Nucleus accumbens (tissue), 56 donors: ENCODE measurements at places on chromosomes 2 and 18.

DNA sequence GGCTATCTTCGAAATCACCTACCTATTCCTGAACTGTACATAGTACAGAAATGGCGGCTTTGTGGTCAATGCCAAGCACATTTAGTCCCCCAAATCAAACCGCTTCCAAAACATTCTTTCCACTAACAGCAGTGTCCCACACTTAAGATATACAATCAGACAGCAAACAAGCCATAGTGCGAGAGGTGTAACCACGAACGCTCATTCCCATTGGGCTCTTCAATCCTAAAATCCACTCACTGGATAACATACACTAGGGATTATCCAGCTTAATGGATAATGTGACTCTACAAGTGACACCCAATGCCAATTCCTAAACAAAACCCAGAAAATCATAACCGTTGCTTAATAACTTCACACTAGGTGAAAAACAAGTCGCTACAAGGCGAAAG lies 2.0 kb downstream of the XPO1 start:
- no peak for DNase-seq

GRCh38 chr2:84816426-84817026 lies 64.4 kb downstream of the TRABD2A start:
- DNase-seq = no peak

DNA sequence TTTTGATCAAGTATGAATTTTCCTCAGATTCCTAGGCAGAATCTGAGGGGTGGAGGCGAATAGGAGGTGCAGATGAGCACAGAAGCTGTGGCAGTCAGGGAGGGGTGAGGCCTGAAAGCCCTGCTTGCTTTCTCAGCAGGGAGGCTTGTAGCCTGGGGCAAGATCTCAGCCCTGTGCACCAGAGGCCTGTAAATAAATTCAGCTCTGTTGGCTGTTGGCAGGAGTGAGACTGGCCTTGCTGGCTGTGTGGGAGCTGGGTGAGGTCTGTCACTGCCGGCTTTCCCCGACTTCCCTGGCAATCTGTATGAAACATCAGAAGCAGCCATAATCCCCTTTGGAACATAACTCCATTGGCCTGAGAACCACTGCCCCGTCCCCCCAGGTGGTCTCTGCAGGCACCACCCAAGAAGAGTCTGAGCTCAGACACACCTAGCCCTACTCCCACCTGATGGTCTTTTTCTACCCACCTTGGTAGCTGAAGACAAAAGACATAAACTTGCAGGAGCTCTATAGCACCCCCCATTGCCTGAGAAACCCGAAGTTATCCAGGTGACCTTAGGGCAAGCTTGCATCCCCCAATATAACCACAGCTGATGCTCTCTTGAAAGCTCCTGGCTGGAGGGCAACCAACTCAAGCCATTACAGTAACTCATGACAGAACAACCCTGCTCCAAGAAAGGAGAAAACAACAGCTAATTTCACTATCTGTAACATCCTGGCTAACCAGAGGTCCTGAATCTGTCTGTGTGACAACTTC lies 32.3 kb downstream of the EVA1A start:
- DNase-seq = no peak

GRCh38 chr2:143426296-143426695 lies 297.1 kb downstream of the ARHGAP15 start:
- DNase-seq = no peak

DNA sequence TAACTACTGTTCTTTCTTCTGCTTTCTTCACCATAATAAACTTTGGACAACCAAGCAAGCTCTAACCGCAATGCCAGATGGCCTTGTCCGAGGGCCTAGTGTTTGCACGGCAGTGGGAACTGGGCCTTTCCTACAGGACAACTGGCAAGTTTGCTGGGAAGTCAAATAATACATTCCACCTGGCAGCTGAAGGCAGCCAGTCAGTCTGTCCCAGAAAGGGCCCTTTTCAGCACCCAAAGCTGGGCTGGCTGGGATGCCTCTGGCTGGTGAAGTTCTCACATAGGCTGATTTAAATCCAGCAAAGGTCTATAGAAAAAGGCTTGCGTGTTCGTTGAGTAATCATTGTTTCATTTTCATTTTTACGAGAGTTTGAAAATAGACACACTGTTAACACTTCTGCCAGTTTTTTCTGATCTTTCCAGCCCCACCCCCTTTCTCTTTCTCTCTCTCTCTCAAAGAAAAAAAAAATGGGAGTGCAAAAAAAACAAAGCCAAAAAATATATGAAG lies 110.0 kb upstream of the EPAS1 start:
- DNase-seq = no peak

DNA sequence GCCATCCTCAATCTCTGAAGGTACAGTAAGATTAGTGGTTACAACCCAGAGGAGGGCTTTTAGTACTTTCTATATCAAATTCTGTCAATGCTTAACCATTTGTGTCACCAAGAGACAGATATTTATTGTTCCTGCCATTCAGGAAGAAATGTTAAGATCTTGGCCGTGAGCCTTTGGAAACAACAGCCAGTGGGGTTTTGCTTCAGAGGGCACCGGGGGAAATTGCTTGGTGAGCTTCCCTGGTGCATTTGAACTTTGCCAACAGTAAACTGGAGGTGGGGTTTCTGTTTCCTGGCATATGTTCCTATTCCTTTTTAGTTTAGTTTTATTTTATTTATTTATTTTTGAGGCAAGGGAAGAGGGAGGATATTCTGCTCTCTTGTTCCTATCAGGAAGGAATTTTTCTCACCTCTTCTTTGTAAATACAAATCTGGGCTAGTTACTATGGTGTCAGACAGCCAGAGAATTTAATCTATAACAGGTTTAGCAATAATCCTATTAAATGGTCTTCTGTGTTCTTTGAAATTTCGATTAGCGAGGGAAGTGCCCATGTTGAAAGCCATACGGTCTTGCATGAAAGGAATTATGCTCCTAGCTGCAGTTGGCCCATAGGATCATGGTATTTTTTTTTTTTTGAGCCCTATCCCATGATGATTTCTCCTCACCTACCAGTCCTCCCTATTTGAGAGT lies 95.7 kb downstream of the MAIP1 start:
- DNase-seq = no peak

DNA sequence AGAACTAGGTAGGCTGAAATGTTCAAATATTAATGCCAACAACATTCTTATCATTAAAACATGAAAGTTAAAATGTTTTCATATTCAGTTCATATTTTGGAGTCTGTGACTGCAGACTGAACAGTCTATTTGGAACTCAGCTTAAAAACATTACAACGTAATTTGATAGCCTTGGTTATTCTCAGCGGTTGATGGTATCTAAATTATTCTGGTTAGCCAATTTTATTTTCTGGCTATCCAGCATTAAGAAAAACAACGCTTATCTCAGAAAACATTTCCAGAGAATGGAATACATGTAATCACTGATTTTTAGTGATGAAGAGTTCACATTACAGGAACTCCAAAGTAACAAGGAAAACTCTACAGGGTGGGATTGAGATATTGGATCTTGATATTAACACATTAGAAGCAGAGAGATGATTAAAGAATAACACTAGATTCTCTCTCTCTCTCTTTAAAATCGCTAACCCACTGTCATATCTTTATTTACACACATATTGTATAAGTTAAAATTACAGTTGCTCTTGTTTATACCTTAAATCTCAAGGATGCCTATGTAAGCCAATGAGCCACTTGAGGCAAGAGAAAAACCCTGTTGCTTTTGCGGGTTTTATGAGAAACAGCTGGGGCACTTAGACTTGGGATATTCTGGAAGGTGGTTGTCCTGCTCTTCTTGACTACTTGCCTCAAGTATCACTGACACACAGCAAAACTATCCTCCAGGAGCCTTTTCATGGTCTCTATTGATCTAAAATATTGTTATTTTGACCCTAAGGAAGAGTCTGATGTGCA lies 84.9 kb downstream of the ICOS start:
- DNase-seq = no peak

DNA sequence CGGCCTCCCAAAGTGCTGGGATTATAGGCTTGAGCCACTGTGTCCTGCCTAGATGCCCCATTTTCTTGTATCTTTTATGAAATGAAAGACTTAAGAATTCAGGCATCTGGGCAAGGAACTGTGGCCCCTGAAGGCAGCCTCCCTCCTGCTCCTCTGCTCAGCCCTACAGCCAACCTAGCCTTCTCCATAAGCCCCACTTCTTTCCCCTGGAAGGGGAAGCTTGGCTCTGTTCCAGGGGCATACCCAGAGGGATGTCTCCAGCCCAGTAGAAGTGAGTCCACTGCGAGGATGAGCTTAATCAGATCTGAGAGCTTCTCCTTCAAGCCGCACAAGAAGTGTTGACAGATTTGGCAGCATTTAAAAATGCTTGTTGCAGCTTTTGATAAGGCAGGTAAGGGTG lies 39.7 kb downstream of the RHOB start:
- no peak for DNase-seq

GRCh38 chr2:239299218-239299939 lies 101.4 kb downstream of the HDAC4 start:
- DNase-seq = no peak

- no peak for DNase-seq
Measured at GRCh38 chr2:60745761-60746160, 10.3 kb upstream of the PAPOLG start.

DNA sequence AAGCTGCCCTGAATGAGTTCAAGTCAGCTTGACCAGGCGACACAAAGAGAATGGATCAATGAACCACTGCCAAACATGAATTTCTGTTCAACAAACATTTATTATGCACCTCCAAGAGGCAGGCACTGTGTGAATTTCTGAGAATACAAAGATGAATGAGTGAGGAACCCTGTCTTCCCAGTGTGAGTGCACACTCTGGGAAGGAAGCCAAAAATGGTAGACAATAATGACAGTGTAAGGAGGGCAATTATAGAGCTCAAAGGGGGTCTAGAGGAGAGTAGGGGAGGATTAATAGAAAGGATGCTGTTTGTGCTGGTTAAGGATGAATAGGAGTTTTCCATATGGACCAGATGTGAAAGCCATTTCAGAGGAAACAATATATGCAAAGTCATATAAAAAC lies 213.4 kb downstream of the DCC start:
- DNase-seq = no peak

DNA sequence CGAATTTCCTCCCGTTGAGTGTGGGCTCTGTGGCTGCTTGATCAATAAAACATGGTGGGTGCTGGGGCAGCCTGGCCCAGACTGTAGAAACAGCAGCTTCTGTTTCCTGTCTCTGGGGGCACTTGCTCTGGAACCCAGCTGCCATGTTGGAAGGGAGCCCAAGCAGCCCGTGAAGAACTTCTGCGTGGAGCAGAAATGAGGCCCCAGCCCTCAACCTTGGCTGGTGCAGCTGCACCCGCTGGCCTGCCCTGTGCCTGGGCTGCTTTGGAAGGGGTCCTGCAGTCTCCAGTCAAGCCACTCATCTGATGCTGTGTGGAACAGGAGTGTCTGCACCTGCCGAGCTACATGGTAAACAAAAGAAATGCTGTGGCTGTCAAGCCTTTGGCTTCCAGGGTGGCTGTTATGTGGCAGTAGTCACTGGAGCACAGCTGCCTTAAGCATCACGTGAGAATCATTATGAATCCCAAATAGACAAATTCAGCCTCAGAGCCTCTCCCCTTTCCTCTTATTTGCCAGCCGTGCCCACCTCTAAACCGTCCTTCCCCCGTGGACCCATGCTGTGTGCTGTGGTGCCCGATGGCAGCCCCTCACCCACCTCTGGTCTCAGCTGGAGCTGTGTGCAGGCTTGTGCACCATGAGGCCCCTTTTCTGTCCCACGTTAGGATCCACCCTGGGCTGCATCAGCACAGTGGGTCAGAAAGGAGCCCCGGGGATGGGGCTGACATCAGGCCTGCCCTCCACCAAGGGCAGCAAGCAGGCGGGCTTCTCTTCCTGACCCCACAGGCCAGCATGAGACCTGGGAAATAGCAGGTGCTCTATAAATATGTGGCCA lies 134.0 kb upstream of the HDAC4 start:
- DNase-seq = no peak

GRCh38 chr18:46398625-46399024 lies 258.4 kb downstream of the LOXHD1 start:
- DNase-seq = no peak

GRCh38 chr2:205612636-205613035 lies 69.7 kb upstream of the NRP2 start:
- no peak for DNase-seq

DNA sequence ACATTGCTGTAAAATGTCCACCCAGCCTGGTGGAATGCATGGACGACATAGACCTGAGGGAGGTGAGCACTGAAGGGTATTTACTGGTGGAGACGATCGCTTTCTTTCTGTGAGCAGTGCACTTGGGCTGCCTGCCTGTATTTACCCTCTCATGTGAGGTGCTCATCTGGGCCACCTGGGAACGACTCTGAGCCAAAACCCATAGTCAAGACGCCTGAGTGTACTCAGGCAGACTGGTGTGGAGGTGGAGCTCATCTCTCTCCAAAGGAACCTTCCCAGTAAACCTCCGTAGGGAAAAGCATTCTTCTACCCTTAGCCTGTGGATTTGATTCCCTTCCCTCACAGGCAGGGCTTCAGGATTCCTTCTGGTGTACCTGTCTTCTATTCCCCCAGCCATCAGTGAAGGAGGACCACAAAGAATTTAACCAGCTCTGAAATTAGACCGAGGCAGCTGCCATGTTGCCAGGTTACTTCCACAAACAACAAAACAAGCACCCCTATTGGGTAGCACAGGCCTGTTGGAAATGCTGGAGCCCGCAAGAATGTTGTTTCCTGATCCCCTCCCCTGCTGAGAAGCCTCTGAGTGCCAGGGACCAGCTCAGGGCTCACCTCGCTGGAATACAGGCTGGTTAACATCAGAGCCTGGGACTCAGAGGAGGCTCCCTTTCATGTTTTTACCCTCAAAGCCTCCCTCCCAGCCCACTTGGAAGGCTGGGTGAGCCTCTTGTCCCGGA lies 47.5 kb upstream of the TXNDC2 start:
- DNase-seq = no peak

GRCh38 chr2:130303169-130303568 lies 39.5 kb upstream of the IMP4 start:
- no peak for DNase-seq

- DNase-seq = no peak
Measured at GRCh38 chr18:36942264-36942663, 113.3 kb downstream of the KIAA1328 start.
